Hematopoietic multipotent progenitor cell treated with erythropoietin and hydrocortisone succinate and interleukin-3 and kit ligand, for 4 days (in vitro differentiated cells): ENCODE measurements at places on chromosomes 2 and 18.

DNA sequence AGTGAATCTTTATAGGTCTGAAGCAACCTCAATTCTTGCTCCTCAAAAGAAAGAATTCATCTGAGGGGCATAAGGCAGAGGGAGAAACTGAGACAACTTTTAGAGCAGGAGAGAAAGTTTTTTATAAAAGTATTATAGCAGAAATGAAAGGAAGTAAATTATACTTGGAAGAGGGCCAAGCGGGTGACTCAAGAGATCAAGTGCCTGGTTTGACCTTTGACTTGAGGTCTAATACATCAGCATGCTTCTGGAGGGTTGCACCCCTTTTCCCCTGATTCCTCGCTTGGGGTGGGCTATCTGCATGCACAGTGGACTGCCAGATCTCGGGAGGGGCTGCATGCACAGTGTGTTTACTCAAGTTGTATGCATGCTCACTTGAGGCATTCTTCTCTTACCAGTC is 268.5 kb upstream of the LRATD1 start:
- DNase-seq: no peak

- no peak for DNase-seq
Observed at GRCh38 chr2:193965263-193965662, 1691.8 kb upstream of the SLC39A10 start.

DNA sequence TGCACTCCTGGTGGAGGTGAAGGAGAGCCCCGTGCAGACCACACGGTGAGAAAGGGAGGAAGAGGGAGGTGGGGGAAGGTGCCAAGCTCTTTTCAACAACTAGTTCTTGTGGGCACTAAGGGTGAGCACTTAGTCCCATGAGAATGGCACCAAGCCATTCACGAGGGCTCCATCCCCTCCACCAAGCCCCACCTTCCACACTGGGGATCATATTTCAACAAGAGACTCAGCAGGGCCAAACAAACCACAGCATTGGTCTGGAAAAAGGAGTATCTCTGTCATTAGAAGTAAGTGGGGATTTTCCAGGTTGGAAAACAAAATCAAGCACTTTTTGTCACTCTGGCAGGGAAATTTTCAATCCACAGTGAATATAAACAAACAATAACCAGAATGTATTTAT is 38.4 kb downstream of the ZAP70 start:
- no peak for DNase-seq

- peak; percentile 40 for DNase-seq
Observed at GRCh38 chr18:62325806-62326645, 916 bp downstream of the TNFRSF11A start.

DNA sequence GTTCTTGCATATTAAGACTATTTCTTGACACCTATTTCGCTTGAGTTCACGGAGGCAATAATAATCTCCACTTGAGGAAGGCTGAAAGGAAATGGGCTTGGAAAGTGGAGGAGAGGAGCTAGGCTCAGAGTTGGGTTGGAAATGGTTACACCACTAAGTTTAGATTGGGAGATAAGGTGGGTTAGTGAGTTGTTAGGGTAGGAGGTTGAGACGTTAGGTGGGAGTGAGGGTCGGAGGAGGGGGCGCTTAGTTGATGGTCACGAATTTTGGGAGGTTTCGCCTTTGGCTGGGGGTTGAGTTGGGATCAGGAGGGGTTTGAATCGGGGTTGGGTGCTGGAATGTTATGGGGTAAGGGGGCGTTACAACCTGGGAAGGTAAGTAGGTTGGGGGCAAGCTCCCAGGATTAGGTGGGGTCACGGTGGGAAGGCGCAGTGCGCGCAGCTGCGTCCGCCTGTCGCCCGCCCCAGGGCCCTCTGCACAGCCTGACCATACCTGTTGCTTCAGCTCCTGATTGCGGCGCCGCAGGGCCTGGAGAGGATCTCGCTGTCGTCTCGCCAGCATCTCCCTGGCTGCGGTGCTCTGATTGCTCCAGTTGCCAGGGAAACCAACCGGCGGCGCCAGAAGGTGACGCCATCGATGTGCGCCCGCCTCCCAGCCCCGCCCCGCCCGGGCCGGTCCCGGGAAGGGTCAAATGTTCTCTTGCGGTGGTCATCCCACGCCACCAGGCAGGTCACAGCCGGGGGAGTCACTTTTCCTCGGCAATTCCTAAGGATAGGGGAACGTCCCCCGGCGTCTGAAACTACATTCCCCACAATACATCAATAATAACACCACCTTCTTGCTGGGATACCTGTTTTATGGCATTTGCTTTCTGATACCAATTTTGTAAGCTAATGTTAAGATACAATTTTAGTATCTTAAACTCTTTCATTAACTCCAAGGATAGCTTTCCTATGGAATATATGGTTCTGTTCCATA is at the start of gene NPHP1:
NPHP1 (minus strand) TSS at position 606 of the 978 bp plus-strand sequence; CDS start at position 561, 45 bp downstream.
- peak; percentile 88 for DNase-seq

GRCh38 chr18:65057439-65058083 is 693.3 kb upstream of the CDH7 start:
- DNase-seq: peak; percentile 67

GRCh38 chr2:17149945-17150344 is 368.3 kb downstream of the RAD51AP2 start:
- no peak for DNase-seq

DNA sequence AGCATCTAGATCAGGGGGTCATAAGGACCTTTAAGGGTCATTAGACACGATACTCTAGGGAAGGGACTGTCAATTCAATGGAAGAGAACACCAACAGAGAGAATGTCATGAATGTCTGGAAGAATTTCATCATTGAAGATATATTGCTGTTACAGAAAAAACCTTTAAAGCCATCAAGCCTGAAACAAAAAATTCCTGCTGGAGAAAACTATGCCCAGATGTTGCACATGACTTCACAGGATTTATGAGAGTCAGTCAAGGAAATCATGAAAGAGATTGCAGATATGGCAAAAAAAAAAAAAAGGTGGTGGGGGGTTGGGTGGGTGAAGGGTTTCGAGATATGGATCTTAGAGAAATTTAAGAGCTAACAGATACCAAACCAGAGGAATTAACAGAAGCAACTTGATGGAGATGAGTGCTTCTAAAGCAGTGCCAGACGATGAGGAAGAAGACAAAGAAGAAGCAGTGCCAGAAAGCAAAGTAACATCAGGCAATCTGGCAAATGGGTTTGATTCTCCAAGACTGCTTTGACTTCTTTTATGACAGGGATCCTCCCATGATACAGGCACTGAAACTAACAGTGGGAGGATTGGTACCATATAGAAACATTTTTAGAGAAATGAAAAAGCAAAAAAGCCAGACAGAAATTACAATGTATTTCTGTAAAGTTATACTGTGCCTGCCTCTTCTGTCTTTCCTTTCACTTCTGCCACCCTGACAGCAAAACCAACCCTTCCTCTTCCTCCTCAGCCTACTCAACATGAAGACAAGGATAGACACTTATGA is 28.5 kb downstream of the MAP4K3 start:
- no peak for DNase-seq

DNA sequence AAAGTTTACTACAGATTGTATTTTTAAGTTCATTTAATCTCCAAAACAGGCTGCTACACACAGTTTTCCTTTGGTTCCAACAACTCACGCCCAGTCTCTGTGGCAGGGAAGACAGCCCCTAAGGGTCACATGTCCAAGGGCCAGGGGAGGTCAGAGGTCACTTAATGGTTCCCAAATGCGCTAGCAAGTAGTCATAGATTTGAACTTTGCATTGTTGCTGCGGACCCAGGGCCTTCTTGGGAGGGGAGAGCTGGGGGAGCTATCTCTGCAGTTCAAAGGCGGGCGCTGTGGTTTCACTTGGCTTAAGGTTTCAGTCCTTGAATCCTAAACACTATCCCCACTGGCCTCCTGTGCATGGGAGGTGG is 74.8 kb upstream of the ZNF532 start:
- DNase-seq: no peak

- no peak for DNase-seq
Observed at GRCh38 chr2:235725841-235726240, 232.0 kb downstream of the AGAP1 start.

DNA sequence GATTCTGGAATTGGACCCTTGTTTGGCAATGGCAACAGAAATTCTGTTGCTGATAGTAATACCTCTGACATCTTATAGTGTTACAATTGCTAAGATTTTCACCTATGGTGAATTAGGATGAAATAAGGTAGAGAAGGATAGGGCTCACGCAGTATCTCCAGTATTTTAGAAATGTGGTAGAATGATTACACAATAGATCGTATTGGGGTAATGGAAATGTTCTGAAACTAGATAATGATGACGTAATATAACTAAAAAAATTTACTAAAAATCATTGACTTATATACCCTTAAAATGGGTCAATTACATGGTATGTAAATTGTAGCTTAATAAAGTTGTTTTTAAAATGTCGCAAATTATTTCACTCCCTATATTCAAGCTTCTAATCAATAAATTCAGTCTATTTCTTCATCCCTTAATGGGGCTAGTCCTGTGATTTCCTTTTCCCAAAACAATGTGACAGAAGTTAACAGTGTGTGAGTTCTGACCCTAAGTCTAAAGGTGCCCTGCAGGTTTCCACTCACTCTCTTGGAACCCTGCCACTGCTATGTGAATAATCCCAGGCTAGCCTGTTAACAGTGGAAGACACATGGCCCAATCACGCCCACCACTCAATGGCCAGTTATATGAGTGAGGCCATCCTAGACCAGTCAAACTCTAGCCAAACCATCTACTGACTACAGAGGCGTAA is 31.2 kb downstream of the USP37 start:
- no peak for DNase-seq

GRCh38 chr18:24274837-24275236 is 122.8 kb downstream of the OSBPL1A start:
- DNase-seq: peak; percentile 27

DNA sequence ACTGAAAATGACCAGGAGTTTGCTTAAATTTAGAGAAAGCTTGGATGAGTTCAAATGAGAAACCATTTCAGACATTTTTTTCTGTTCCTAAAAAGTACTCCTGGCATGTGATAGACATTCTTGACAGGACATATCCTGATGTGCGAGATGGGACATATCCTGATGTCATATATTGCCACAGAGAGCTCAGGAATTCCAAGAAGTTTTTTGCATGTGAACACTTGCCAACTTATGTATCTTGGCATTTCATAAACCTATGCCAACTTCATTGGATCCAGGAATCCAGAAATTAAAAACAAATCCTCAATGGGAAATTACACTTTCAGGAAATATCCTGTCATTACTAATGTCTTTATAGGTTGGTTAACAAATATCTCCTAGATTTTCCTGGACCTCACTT is 2.9 kb upstream of the SERPINB3 start:
- no peak for DNase-seq

DNA sequence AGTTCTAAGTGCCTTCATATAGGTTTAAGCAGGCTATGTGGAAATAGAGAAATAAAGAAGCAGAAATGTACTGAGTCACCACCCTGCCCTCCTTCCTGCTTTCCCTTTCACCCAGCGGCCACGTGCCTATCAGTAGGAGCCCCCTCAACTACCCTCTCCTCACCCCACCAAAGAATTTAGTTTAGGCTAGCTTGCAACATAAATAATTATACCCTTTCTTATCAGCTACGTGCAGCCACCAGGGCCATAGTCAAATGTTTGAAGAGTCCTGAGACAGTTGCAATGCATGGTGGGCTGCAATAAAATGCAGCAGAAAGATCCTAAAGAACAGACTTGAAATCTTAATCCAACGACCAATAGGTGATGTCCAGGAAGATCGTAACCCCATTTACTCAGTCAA is 101.2 kb downstream of the RTP5 start:
- DNase-seq: peak; percentile 53

GRCh38 chr18:62073461-62074281 is 113.2 kb downstream of the PIGN start:
- no peak for DNase-seq

- DNase-seq: no peak
Observed at GRCh38 chr18:28814365-28814764, 637.4 kb upstream of the CDH2 start.

GRCh38 chr2:17610521-17610920 is 70.0 kb downstream of the VSNL1 start:
- no peak for DNase-seq

- peak; percentile 55 for DNase-seq
Observed at GRCh38 chr2:10497797-10498251, 49.7 kb upstream of the ODC1 start.

GRCh38 chr2:57614988-57615387 is 431.6 kb upstream of the VRK2 start:
- DNase-seq: no peak

- DNase-seq: no peak
Observed at GRCh38 chr2:113255140-113256070, 23.3 kb downstream of the PAX8 start.

- DNase-seq: peak; percentile 76
Observed at GRCh38 chr2:136143603-136144451, 25.9 kb upstream of the CXCR4 start.

GRCh38 chr2:38661306-38661705 is 4.6 kb upstream of the GALM start:
- no peak for DNase-seq

DNA sequence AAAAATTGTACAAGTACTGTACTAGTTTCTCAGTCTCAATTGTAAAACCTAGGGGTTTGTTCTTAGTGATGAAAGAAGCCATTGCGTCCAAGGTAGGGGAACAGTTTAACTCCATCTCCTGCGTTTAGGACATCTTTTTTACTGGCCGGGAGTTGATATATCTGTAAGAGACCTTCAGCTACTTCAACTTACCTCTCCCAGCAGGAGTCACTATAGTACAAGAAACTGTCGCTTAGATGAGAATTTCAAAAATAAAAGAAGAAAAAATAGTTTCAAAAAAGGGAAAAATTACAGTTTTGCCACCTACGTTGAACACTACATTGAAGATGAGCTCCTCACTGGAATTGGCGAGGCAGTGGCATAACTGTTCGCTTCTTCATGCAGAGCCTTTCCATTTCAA is 122.7 kb downstream of the MAP3K20 start:
- no peak for DNase-seq

DNA sequence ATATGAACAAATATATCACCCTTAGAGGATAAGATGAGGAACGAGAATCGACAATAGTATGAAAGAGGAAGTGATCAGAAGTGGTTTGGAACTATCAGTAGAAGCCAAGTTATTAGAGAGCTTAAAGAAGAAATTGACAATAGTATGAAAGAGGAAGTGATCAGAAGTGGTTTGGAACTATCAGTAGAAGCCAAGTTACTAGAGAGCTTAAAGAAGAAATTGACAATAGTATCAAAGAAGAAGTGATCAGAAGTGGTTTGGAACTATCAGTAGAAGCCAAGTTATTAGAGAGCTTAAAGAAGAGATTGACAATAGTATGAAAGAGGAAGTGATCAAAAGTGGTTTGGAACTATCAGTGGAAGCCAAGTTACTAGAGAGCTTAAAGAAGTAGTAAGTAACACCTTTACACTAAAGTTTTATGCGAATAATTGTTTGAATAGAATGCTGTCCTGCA is 175.5 kb downstream of the ZNF407 start:
- DNase-seq: no peak

GRCh38 chr2:29224693-29225551 is 109.7 kb downstream of the CLIP4 start:
- DNase-seq: no peak

GRCh38 chr2:15133461-15133860 is 427.7 kb downstream of the NBAS start:
- DNase-seq: no peak

DNA sequence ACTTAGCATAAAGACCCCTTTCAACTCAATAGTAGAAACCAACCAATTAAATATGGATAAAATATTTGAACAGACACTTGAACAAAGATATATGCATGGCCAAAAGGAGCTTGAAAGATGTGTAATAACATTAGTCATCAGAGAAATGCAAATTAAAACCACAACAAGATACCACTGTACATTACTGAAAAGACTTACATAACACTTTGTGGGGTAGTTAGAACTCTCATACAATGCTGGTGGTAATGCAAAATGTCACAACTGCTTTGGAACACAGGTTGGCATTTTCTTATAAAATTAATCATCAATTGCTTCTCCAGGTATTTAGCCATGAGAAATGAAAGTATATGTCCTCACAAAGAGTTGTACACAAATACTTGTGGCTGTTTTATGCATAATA is 60.7 kb downstream of the TTC27 start:
- DNase-seq: peak; percentile 68
